Immature natural killer cell (primary cell): ENCODE measurements at places on chromosomes 12 and 14. TPM values are rescaled to one million over a fixed set of nuclear protein-coding genes. Genes with fewer than 3 reads are reported as not detected.

The FLVCR2 gene
- polyA plus RNA-seq, result not detected

The SLC25A3 gene
- 238 TPM for polyA plus RNA-seq

The PIANP gene
- not detected for polyA plus RNA-seq

The STRAP gene
- polyA plus RNA-seq, result 201 TPM

The VWF gene
- polyA plus RNA-seq, result not detected

The PPP4R4 gene
- not detected for polyA plus RNA-seq

The KRT73 gene
- polyA plus RNA-seq, result 3.3 TPM
